Renal cortex interstitium (tissue), 15 donors: ENCODE measurements at places on chromosomes 5 and 9. TPM values are rescaled to one million over a fixed set of nuclear protein-coding genes. Genes with fewer than 3 reads are reported as not detected.
A peak's percentile ranks its signal among the peaks of the same experiment; 100 is the strongest.

Gene AK8
- polyA plus RNA-seq = 4.1 TPM

- no peak for DNase-seq
Observed at GRCh38 chr5:86748538-86749105, 130.9 kb downstream of the COX7C start.

DNA sequence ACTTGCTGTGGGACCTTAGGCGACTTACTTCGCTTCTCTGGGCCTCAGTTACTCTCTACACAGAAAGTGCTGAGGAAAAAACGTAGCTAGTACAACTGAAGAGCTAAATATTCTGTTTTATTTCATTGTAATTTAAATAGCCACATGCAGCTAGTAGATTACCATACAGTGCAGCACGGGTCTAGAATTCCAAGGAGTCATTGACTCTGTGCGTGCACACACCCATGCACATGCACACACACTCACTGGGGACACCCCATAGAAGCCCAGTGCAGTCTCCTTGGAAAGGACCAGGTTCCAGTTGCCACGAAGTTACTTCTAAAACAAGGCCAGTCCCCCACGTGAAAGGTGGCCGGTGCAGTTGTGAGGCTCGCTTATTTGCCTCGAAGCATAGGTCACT lies 17.0 kb downstream of the URM1 start:
- DNase-seq = no peak

Gene FIBCD1
- 0.56 TPM for polyA plus RNA-seq

DNA sequence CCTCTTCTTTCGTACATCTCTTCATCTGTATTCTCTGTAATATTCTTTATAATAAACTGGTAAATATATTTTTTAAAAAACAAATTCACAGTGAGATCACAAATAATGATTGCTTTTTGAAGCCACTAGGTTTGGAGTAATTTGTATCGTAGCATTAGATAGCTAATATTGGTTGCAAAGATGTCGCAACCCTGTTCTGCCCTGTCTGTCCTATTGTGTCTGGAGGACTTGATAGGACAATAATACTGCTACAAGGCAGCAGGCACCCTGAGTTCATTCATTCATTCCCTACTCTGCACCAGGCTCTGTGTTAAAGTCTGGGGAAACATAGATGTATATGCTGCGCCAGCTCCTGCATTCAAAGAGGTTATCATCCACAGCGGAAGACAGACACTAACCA lies 206.7 kb upstream of the KLF4 start:
- DNase-seq = no peak

DNA sequence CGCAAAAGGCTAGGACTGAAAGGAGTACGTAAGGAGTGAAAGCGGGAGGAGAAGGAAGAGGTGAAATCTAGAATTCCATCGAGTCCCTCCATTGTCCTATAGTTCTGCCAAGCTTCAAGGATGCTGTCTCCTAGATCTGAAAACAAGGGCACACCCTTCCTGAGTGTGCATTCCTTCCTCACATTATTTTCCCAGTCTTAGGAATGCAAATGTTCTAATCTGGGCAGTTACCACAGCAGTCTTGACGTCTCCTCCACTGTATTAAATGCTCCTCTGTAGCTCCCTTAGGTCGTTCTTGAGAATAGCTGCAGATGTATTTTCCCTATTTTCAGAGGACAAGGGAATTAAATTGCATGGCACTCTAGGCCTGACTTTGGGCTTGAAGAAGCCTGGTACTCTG lies 127.6 kb downstream of the SLIT3 start:
- no peak for DNase-seq

DNA sequence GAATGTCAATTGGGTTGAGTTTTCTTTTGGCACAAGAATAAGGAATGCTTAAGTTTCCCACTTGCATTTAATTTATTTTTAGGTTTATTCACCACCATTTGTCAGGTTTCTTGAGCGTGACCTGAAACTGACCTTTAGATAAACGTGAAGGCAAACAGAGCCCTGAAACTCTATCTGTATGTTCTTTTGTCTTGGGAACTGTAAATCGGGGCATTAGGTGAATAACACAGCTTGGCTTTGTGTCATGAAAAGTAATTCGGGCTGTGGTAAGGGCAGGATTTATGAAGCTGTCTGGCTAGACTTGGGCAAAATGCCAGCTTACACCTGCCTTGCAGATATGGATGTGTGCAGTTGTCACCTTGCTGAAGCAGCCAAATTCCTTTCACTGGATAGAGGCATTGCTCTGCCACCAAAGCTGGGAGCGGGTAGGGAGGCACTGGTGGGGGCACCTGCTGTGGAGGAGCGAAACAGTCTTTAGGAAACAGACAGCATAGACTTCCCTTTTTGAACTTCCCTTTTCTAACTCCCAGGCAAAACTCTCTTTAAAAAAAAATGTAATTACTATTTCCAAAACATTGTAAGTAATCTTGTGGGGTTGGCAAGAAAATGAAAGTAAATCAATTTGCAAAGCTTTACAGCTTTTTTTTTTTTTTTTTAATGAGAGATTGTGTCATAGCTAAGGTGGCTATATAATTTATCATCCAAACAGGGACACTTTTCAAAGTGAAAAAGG lies 545.2 kb downstream of the CSNK1G3 start:
- DNase-seq = peak; percentile 43

- peak; percentile 52 for DNase-seq
Observed at GRCh38 chr5:92907938-92908606, 672.9 kb downstream of the NR2F1-AS1 start.

Gene UBE2D2
- 165 TPM for polyA plus RNA-seq

- DNase-seq = no peak
Observed at GRCh38 chr5:122035913-122036312, 42.1 kb downstream of the LOX start.

DNA sequence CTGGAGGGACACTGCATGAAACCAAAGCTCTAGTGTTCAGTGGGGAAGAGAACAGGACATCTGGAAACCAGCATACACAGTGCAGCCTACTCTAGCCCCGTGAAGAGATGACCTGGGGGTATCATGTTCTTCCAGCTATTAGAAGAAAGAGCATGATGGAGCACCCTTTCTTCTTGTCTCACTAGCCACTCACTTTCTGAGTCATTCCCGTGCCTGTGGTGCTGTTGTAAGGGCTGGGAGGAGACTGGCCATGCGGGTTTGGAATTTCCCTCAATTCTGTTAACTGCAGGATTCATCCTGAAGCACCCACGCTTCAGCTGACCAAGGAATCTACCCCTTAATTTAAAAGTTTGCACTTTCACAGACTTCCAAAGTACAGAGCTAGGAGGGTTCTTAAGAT lies 137.0 kb downstream of the COL23A1 start:
- DNase-seq = no peak

DNA sequence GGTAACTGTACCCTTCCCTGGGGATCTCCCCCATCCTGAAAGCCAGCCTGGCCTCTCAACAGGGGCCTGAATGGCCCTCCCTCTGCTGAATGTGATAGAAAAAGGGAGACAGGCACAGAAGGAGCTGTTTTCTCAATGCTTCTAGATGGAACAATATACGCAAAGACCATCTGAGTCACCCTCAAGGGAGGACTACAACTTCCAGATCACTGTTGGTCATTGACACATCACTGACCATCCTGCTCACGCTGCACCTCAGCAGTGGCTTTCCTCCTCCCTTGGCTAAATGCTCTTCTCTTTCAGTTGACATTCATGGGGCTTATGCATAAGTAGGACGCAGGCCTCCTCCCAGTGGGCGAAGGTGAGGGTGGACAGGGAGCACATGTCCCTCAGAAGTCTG lies 112.2 kb upstream of the SHB start:
- no peak for DNase-seq

Gene CAVIN4
- 4.0 TPM for polyA plus RNA-seq

DNA sequence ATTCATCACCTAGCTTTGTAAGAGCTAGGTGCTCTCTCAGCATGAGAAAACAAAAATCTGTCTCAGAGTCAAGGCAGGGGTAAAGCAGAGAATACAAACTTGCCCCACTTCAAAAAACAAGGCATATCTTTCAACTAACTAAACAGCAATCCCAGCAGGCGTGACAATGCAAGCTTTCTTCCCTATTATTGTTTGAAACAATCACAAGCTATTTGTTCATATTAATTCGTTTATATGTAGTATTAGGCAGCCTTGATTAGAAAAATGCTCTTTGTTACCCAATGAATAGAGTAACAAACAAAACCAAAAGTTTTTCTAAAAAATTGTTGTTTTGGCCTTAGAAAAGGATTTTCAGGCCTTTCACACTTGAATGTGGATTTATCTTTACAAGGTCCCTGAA lies 71.1 kb downstream of the LPAR1 start:
- DNase-seq = no peak

- no peak for DNase-seq
Observed at GRCh38 chr5:79135790-79136553, 24.4 kb downstream of the BHMT start.

Gene CARTPT
- not detected for polyA plus RNA-seq

DNA sequence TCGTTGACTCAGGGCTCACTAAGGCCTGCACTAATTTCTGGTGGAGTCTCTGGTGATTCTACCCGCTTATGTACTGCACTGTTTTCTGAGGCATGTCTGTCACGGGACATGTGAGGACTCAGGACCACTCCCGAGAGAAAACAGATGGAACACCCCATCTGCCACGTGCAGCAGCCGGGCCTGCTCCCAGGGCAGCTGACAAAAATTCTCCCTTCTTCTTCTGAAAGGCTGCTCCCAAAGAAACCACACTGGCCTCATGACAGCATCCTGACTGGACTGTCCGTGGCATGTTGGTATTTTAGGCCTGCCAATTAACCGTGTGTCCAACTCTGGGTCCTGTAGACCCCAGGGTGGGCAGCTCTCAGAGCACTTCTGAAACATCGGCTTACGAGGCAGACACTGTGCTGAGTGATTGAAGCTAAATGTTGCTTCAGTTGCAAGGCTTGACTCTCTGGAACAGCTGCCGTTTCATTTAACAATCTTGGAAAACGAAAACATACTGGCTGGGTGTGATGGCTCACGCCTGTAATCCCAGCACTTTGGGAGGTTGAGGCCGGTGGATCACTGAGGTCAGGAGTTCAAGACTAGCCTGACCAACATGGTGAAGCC lies 39.0 kb downstream of the FAM240B start:
- no peak for DNase-seq

DNA sequence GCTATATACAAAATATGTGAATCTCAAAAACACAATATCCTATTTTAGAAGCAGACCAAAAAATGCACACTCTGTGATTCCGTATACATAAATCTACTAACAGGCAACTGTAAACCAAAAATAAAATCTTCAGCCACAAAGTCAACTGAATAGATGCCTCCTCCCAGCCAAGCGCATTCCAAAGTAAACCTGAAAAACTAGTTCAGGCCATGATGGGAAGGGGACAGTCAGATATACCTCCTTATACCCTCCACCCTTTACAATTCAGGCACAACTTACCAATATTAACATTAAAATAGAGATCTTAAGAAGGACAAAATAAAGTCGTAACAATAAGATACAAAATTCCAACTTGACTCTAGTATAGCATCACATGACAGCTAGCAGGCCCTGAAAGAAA lies 1604.5 kb upstream of the NUDT12 start:
- DNase-seq = no peak

Gene ASPN
- polyA plus RNA-seq = 13.9 TPM

Gene MARCOL
- polyA plus RNA-seq = not detected

GRCh38 chr9:35482071-35482470 lies 7.8 kb upstream of the RUSC2 start:
- no peak for DNase-seq

DNA sequence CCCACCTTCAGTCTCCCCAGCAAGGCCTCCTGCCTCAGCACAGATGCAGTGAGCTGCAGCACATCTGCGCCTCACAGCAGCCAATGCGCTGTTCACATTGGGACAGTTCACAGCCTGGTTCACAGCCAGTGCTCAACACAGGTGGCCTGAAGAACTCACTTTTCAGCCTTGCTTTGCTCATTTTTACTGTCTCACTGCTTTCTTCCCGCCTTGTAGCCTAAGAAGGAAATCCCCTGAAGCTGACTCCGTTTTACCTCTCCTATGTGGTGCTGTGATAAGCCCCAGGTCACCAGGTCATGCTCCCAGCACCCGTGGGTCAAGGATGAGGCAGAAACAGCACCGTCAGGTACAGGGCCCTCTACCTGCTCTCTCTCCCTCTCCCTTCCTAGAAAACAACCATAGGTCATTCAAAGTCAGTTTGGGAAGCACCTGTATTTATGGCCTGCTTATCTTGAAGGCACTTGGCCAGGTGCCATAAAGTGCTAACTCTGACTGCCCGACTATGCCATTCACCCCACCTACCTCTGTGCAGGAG lies 1.1 kb downstream of the GCNT4 start:
- no peak for DNase-seq

- DNase-seq = no peak
Observed at GRCh38 chr5:106876665-106877194, 794.0 kb downstream of the EFNA5 start.

DNA sequence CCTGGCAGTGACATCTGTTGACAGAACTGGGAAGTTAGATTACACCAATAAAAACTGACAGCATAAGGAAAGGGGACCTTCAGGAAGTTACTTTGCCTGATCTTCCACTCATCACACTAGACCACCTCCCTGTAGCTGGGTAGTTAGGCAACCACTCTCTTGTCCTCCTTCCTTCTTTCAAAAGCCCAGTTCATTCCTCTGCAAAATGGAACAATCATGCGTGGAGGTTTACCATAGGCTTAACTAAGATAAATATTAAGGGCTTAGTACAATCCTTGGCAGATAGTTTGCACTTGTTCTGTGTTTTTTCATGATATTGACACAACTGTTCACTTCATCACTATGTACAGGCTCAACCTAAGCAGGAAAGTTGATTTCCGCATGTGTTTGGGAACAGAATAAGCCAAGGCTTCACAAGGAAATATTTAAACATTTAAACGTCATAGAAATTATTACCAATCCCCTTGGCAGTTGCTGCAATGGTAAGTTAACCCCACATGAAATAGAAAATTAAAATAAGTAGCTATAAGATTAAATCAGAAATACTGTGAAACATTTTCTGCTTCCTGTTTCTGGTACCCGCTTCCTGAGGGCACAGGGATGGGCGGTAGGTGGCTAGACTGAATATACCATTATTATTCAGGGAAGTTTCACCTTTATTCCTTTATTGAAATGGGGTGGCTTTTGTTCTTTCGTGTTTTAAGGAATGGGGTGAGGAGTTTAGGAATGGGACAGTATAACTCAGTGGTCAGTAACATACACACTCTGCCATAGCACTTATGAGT lies 9.9 kb upstream of the PTGER4 start:
- DNase-seq = no peak

DNA sequence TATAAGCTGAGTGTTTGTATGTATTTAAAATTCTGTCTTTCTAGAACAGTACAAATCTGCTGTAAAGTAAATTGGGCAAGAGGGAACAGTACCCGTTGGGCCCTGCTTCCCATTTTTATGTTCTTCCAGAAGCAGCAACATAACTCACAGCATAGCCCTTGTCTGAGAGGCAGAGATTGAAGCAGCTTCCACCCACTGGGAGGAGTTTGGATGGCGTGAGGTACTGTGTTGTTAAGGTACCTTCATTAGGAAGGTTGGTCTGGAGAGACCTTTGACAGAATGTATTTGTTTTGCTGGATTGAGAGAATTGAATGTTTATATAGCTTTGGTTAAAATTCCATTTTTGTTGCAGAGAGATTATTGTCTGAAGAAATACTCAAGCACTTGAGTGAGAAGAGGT lies 24.8 kb downstream of the RAI14 start:
- DNase-seq = no peak
